Cortex of kidney (tissue), 1 donor: ENCODE measurements at places on chromosomes 11 and 22.

DNA sequence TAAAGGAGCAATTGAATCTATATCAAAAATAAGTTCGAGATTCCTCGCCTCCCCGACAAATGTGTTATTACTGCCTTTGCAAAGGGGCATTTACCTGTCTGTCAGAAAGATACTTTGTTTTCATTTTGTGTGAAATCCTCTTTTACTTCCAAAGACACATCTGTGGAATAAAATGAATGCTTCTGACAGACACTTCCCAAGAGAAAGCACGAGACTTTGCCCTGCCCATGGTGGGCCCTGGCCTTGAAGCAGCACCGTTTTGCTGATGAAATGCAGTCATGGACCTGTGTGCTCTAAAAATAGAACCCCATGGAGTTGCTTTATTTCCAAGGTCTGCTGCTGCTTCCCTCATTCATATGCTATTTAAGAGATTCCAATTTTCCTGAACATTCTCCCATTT is 85.9 kb upstream of the USP47 start:
- no peak for DNase-seq

GRCh38 chr11:59545179-59546020 is 34.1 kb downstream of the OR4D9 start:
- DNase-seq: no peak

DNA sequence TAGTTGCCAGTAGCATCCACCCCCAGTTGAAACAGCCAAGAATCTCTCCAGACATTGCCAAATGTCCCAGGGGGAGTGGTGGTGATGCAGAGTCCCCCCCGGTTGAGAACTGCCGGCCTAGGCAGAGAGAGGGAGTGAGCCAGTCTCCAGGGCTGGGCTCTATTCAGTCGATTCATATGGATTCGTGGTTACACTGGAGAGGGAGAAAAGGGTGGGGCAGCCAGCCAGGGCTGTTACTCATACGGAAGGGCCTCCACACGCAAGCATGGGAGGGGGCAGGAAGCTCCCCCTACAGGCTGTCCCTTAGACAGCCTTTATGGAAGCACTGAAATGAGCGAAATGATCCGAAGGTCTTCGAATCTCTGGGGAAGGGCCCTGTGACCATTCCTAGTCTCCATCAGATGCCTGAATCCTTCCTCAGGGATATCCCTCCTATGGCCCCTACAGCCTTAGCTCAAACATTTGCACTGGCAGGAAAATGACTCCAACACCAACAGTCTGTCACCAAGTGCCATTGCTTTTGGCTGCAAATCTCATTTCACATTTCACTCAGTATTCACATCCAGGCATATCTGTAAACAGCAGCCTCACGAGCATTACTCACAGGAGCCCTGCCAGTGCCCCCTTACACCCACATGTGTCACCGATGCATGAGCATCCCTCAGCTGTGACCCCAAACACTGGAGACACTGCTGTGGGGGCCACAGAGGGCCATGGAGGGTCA is 18.4 kb upstream of the TLCD5 start:
- DNase-seq: no peak

- no peak for DNase-seq
Measured at GRCh38 chr11:76088511-76088910, 117.8 kb downstream of the WNT11 start.
